ENCODE measurements at places on chromosomes 13 and 19. TPM values are rescaled to one million over a fixed set of nuclear protein-coding genes. Genes with fewer than 3 reads are reported as not detected.

Gene MAP4K1
- total RNA-seq = 0.33 TPM

Gene TJP3
- total RNA-seq = 2.5 TPM

Gene ATP8B3
- 5.6 TPM for total RNA-seq

Gene MBD3L3
- not detected for total RNA-seq

Gene TEKTIP1
- total RNA-seq = not detected
